ENCODE measurements at places on chromosomes 5 and 9.

- DNase-seq = no peak
Observed at GRCh38 chr5:109027983-109028607, 280.4 kb downstream of the FER start.

DNA sequence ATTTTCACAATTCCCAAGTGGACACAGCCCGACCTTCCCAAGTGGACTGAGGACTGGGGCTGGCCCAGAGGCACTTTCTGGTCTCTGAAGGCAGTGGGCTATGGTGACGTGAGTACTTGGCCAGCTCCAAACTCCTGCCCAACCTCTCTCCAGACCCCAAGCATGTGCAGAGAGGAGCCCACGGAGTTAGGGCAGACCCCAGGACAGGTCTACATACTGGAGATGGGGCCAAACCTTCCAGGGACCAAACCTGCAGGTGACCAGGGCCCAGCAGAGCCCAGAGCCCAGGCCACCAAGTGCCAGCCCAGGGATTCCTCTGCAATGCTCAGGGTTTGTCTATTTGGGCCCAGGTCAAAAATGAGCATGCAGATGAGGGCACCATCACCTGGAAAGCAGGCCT, 15.3 kb downstream of the BRD3 start:
- DNase-seq = no peak

- no peak for DNase-seq
Observed at GRCh38 chr9:136138566-136138965, 19.9 kb upstream of the TMEM250 start.

GRCh38 chr5:157857816-157858526, 974 bp downstream of the CLINT1 start:
- no peak for DNase-seq

DNA sequence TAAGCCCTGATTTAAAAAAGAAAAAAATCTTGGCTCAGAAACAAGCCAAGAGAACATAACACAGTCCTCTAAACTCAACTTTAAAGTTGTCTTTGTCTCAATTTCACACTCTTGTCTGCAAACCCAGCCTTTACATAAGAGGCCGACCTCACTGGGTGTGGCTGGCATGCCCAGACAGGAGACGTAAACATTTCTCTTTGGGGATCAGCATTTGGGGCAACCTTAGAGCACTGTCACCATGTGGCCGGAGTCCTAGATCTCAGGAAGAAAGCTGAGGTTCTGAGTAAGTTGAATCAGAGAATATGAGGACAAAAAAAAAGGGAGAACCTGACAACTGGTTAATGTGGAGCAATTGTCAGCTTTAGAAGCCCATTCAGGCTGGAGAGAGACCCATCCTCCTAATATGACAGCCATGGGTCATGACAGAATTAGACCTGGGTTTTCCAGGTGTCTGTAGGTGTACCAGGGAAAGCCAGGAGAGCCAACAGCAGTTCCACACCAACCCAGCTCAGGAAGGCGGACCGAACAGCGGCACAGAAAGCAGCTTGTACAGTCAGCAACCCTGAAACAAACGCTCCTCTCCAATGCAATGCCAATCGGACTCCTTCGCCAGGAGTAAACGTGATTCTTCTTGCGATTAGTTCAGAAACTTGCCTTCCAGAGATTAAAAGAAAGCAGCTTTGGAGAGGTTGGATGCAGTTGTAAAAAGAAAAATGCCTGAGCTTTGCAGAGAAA, 97.9 kb upstream of the MAP3K1 start:
- DNase-seq = no peak

GRCh38 chr9:114532561-114533237, 27.4 kb upstream of the WHRN start:
- DNase-seq = no peak

DNA sequence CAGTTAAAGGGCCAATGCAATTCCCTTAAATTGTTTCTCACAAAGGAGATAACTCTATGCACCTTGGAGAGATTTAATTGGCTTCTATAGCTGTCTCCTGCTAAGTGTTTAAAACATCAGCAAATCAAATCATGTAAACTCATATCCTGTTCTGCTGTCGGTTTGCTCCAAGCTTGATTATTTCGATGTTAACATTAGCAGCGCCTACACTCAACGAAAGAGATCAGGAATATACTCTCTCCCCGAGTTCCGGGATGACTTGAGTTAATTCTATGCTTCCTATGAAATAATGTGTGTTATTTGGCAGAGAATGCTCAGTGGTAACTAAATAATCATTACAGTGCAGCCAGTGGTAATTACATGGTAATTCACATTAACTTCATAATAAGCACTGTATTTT, 338.6 kb downstream of the EBF1 start:
- no peak for DNase-seq

- no peak for DNase-seq
Observed at GRCh38 chr5:18311266-18311665, 677.0 kb downstream of the TAF11L14 start.

- DNase-seq = no peak
Observed at GRCh38 chr9:123812984-123813383, 116.9 kb downstream of the DENND1A start.

DNA sequence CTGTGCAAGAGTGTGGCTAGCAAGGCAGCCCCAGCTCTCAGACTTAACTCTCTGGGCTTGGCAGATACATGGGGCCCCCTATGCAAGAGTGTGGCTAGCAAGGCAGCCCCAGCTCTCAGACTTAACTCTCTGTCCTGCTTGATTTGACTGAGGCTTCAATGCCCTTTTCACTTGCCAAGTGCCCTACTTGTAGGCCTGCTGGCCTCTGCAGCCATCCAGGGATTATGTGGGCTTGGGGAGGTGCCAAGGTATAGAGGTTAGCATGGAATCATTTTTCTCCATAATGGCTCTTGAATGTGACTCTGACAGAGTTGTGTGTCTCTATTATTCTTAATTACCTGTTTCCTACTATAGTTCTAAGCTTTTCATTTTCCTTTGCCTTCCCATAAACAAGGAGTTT, 115.5 kb upstream of the RUSC2 start:
- DNase-seq = no peak

GRCh38 chr9:68800836-68801235, 95.8 kb downstream of the PIP5K1B start:
- DNase-seq = no peak

DNA sequence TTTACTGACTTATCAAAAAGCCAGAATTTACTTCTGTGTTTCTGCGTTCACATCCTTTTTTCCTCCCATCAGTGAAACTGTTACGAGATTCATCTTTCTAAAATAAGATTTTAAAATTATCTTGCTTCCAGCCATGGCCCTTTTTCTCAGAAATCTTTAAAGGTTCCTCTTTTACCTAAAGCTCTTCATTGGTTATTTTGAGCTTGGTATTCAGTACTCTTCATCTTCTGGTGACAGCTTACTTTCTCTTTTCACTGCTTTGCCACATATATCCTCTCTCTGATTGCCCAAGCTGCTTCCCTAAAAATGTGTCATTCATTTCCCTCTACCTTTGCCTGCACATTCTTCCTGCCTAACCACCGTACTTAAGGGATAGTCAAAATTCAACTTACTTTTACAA, 32.3 kb downstream of the TGFBR1 start:
- DNase-seq = no peak

GRCh38 chr5:39469176-39469575, 44.4 kb upstream of the DAB2 start:
- no peak for DNase-seq

GRCh38 chr5:42798284-42799240, 13.1 kb downstream of the SELENOP start:
- no peak for DNase-seq

- DNase-seq = no peak
Observed at GRCh38 chr9:126522612-126523356, 90.9 kb upstream of the LMX1B start.

DNA sequence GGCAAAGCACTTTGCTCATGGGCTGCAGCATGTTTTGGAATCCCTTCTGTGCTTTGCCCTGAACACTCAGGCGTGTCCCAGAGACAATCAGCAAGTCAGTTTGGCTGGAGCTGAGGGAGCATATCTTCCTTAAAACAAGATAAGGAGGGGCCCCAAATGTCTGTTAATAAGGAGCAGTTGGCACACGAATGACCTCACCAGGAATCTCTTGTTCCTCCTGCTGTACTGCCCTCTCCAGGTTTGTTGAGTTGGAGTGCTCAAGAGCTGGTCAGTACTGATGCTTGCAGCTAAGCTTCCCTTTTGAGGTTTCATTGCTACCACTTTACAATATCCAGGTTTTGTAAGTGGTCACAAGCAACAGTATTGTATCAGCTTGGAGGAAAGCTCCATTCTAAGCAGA, 101.3 kb upstream of the EGFLAM start:
- DNase-seq = no peak

DNA sequence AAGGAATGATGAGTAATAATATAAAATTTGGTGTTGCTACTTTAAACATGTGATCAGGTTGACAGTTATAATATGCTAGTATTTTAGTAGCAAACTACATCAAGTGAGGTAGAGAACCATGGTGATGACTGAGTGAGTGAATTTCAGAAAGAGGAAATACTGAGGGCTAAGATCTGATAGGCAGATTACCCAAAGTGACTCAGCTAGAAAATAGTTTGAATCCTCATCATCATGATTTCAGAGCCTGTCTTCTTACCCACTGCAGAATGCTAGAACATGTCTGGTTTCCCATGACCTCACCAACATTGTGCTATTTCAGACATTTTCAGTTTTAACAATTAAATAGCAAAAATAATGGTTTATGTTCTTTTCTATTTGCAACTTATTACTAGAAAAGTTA, 602.1 kb downstream of the TAF11L14 start:
- no peak for DNase-seq

- DNase-seq = no peak
Observed at GRCh38 chr5:111408817-111409216, 103.5 kb downstream of the STARD4 start.

- no peak for DNase-seq
Observed at GRCh38 chr9:127424676-127424999, 456 bp downstream of the ZNF79 start.

- DNase-seq = no peak
Observed at GRCh38 chr5:129477532-129477931, 17.4 kb downstream of the ADAMTS19 start.

DNA sequence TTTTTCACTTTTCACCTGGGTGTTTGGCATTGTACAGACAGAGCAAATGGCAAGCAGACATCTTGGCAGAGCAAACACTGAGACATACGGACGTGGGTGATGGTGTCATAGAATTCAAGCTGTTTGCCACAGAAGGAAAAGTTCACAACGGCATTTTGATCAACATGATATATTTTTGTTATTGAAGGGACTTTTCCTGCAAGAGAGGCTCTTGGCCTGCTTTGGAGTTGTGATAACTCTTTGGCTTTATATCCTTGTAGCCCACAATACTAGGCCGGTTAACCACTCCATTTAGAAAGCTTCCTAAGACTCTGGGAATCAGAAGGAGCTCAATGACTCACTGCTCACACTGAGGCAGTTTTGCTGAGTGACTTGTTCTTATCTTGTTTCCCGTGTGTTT, 1038.3 kb downstream of the TLE1 start:
- no peak for DNase-seq

DNA sequence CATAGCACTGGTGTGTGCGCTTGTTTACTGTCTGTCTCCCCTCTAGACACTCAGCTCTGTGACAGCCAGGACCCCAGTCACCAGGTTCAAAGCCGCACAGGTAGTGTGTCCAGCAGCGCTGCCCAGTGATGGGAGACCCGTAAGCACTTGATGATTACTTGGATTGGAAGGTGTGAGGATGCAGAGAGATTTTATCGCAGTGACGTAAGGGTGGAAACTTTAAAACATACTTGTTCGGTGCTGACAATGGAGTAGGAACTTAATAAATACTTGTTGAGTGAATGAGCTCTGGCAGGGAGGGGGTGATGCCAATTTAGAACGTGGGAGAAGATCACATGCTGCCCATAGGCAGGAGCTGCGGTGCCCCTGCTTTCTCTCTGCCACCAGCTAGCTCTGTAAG, 99.2 kb upstream of the PITX1 start:
- DNase-seq = no peak

- no peak for DNase-seq
Observed at GRCh38 chr5:40165106-40165788, 514.5 kb upstream of the PTGER4 start.

GRCh38 chr5:9728261-9728660, 98.1 kb upstream of the TAS2R1 start:
- no peak for DNase-seq

DNA sequence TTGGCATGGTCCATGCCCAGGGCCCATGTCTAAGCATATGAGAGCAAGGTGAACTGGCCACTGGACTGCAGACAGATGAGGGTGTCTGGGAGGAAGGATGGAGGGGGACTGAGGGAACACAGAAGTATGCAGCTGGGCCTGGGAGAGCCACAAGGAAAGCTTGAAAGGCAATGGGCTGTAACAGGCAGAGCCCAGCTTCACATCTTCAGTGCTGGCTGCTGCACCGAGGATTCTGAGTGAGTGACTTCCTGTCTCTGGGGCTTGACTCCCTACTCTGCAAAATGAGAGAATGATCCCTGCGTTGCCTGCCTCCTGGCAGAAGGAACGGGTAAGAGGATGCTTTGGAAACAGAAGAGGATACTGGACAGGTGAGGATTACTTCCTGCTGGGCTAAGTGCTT, 29.0 kb downstream of the COL15A1 start:
- DNase-seq = no peak

GRCh38 chr9:88773627-88774244, 217.5 kb upstream of the S1PR3 start:
- no peak for DNase-seq

DNA sequence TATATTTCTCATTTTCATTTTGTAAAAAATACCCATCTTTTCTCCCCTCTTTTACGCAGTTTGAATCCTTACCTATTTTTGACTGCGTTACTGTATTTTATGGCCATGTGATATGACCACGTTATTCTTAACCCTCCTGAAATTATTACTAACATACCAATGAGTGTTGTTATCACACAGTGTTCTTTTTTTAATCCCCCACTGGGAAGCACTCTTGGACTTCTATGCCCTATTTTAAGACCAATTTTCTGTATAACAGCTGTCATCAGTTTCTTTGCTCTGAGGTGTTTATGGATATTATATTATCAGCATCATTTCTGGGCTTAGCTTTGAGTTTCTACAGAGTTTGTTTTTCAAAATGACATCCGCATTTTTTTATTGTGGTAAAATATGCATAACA, 71.1 kb downstream of the CFAP95 start:
- no peak for DNase-seq

- DNase-seq = no peak
Observed at GRCh38 chr9:71897577-71897976, 13.4 kb downstream of the ABHD17B start.

DNA sequence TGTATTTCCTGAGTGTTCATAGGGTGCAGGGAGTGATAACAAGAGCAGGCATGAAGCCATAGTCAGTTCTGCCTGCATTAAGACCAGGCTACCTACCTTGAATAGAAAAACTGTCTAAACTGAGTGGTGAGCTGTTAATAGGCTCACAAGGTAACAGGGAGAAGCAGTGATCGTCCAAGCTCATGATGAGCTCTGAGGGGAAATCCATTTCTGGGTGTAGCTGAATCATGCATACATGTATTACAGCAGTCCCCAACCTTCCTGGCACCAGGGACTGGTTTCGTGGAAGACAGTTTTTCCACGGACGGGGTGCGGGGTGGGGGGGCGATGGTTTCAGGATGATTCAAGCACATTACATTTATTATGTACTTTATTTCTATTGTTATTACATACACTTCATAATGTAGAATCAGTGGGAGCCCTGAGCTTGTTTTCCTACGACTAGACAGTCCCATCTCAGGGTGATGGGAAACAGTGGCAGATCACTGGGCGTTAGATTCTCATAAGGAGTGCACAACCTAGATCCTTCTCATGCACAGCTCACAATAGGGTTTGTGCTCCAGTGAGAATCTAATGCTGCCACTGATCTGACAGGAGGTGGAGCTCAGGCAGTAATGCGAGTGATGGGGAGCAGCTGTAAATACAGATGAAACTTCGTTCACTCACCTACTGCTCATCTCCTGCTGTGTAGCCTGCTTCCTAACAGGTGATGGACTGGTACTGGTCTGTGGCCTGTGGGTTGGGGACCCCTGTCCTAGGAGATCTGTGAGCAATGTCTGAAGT, 100.0 kb upstream of the IL6ST start:
- DNase-seq = no peak
